ENCODE measurements at places on chromosomes 3 and 15.

DNA sequence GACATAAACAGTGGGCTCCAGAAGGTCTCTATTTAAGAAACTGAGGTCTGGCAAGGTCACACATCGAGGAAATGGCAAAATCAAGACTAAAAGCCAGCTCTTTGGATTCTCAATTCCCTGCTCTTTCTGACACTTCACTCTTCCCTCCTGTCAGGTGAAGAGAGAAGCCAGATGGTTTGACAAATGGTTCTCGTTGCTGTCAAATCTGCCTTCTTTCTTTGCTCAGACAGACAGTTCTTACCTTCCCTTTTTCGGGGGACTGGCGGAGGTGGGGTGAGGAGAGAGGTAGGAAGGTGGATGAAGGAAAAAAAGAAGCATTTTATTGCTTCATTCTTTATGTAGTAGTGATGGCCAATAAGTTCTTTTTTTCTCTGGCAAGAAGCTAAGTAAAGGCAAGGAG lies 133.4 kb downstream of the LPP start:
- DNase-seq = no peak

DNA sequence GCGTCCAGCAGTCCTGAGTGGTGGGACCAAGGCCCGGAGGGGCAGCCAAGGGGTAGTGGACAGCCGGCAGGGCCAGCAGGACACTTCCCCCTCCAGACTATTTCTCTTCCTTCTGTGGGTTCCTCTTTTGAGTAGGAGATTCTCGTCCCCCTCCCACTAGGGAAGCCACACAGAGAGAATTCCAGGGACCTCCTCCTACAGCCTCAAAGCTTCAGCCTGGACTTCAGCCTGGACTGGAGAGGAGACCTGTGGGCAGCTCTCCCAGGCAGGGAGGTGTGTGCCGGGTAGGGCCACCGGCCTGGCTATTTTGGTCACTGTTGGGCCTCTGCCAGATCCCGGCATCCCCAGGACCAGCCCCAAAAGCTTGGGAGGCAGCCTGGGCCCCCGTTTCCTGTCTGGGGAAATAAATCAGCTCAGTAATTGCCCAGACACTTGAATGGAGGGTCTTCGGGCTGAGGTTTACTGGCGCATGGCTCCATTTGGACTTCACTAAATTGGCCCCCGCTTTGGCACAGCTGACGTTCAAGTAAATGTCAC lies 1.3 kb downstream of the SLC6A6 start:
- DNase-seq = no peak

GRCh38 chr3:169771497-169772304 lies 1.5 kb upstream of the MYNN start:
- DNase-seq = peak; percentile 95

DNA sequence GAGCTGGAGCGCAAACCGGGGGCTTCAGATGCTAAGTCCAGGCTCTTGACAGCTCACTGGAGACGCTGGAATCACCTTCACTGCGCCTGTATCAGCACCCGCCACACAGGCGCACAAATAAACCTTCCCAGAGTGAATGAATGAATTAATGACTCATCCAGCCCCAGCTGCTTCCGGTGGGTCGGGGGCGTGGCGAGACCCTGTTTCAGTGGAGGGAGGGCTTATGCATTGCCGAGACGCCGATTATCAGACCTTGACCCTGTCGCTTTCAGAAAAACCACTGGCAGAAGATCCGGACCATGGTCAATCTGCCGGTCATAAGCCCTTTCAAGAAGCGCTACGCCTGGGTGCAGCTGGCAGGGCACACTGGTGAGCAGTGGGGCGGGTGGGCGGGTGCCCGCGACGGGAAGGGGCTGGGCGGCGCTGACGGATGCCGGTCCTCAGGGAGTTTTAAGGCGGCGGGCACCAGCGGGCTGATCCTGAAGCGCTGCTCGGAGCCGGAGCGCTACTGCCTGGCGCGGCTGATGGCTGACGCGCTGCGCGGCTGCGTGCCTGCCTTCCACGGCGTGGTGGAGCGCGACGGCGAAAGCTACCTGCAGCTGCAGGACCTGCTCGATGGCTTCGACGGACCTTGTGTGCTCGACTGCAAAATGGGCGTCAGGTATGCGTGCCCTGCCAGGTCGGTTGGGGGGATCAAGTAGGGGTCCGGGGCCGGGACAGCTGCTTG lies 7.7 kb downstream of the ITPKA start:
- no peak for DNase-seq

DNA sequence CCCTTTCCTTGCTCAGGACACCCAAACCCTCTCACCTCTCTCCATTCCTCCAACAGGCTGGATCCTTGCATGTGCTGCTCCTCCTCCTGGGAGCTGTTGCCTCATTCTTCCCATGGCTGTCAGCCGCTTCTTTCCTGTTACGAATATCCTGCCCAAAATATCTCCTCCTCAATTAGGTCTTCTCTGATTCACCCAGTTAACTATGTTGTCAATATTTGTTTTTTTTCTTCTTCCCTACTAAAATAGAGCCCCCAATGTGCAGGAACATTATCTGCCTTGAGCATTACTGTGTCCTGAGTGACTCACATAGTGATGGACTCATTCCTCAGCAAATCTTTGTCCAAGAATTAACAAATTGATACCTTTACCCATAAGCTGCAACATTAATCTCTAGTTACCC lies 357.2 kb downstream of the CLSTN2 start:
- DNase-seq = no peak

- no peak for DNase-seq
Measured at GRCh38 chr3:188697127-188697526, 474.6 kb upstream of the TPRG1 start.

DNA sequence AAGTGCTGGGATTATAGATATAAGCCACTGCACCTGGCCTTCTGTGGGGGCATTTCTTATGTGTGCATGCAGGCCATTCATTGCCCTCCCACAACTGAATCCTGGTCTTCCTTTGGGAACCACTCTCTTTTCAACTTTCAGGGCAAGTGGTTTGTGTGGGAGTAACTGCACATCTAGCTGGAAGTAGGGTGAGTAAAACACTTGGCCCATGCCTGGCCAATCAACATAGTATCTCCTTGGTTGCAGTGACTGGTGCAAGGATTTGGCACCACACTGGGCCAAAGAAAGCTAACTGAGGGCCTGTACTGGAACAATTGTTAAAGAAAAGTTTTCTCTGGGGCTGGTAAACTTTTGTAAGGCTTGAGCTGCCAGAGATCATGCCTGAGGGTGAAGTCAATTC lies 189.2 kb upstream of the FEZF2 start:
- no peak for DNase-seq

DNA sequence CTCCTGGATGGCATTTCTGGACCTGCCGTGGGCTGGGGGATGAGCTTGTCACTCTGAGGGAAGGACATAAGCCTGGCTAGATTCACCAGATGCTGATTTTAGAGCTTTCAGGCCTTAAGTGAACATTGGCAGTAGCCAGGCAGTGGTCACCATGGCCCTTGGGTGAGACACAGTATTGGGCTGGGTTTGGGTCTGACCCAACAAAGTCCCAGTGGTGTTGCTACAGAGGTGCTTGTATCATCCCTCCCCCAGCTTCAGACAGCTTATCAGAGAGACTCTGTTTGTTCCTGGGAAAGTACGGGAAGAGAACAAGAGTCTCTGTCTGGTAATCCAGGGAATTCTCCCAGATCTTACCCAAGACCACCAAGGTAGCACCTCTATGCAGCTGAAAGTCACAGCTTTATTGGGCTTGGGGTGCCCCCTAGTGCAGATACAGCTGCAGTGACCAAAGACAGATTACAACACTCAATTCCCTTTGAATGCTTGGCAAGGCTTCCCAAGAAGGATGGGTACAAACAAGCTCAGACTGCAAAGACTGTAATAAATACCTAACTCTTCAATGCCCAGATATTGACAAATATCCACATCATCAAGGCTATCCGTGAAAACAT lies 9.8 kb upstream of the RUVBL1 start:
- DNase-seq = peak; percentile 75

- DNase-seq = no peak
Measured at GRCh38 chr3:172753125-172753524, 2.6 kb downstream of the ECT2 start.

DNA sequence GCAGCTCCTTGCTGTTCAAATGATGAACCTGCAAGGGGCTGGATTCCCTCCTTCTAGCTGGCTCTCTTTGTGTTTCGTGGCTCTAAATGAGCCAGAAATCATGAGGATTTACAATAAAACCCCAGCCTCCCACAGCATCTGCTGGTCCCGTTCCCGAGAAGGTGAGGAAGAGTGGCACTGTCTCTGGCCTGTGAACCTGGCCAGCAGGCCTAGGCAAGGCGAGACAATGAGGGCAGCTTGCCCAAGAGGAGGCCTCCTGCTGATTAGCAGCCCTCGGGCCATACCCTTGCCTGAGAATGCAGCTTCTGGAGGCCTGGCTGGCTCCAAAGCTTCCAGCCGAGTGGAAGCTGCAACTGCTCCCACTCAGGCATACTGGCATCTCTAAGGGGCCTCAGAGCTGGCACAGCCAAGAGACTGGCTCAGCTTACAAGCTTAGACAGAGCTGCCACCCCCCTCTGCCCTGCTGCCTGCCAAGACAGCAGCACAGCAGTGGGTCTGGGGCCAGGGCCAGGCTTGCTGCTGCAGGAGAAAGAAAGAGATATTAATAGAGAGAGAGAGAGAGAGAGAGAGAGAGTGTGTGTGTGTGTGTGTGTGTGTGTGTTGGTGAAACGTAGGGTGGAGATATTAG lies 76.5 kb downstream of the HMG20A start:
- no peak for DNase-seq

DNA sequence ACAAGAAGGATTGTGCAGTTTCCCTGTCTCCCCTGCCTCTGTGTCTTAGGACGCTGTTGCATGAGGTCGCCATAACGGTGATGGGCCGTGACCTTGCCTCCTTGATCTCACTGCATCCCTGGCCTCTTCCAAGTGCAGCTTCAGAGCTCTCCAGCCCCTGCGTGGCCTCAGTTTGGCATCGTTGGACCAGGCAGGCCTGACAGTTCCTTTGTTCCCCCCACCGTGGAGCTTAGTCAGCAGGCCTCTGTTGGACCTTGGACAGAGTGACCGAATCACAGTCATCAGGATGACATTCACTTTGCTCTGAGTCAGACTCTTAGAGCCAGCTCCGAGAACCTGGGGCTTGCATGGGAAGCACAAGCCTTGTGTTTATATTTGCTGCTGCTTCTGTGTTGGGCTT lies 139.4 kb downstream of the OPA1 start:
- no peak for DNase-seq

DNA sequence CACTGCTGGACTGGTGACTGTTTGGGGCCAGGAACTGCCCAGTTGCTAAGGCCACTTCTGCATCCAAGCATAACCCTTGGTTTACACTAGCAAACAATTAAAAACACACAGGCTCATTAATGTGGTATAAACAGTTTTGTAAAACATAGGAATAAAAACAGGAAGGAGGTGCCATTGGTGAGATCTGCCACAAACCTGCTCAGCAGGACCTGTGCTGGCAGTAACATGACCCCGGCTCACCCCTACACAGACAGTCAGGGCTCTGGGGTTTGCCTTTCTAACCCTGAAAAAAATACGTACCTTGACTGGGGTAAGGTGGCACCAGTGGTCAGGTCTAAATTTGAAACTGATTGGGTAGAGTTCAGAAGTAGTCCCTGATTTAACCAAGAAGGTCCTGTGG lies 76.2 kb downstream of the ATP1B3 start:
- no peak for DNase-seq

GRCh38 chr3:9965200-9965875 lies 13.1 kb upstream of the PRRT3 start:
- no peak for DNase-seq
